ENCODE measurements at places on chromosomes 1 and 21.
A peak's percentile ranks its signal among the peaks of the same experiment; 100 is the strongest.

DNA sequence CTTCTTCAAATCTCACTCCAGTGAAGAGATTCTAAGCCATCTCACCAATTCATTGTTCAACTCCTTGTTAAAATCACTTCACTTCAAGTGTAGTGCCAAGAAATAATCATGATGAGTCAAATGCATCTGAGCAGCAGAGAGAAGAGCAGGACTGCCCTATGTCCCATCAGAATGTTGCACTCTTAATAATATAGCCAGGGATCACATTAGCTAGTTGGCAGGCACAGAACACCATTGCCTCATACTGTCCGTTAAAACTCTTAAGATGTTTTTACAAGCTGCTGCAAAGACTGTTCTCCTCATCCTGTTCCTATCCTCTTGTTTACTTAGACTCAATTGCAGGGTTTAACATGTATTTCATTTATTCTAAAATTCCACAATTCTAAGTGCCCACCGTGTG is 432.9 kb downstream of the PLPP3 start:
- DNase-seq: peak; percentile 93

DNA sequence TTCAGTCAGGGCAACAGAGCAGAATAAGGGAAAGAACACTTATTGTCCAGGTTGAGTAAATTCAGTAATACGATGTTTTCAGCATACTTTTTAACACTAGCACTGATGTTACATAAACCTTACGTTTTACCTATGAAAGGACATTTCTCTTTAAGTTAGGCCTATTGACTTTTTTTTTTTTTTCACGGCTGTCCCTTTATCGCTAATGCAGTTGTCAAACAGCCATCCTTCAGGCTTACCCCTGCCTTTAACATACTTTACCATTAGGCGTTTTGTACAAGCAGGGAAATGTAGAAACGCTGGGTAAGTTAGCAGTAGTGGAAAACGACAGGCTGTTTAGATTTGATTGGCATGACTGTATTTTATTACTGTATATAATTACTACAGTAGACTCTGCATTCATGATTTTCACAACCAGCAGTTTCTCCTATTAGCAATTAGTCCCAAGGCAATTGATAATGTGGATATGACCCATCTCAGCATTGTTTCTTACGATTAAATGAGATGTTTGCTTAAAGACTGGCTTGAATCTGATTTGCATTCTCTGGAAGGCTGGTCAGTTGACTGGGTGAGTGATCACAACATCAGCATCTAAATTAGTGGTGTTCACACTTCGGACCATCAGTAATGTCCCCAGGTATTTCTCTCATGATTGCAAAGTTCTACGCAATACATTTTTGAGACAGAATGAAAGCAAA is 109.9 kb upstream of the LBR start:
- DNase-seq: no peak

GRCh38 chr1:184914149-184914548 is 60.2 kb downstream of the NIBAN1 start:
- no peak for DNase-seq

DNA sequence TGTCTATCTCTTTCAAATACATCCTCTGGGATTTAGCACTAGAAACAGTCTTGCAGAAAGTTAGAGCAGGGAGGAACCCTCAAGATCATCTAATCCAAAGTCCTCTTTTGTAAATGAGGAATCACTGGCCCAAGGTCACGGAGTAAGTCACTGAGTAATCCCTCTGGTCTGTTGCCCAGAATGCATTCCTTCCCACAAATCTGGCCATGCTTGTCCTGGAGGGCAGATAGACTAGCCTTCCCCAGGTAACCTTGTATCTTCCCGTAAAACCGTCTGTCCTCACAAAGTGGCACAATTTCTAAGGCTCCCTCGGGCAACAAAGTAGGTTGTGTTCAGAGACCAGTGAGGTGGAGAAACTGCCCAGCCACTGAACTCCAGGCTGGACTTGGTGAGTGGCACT is 46.2 kb downstream of the DDR2 start:
- no peak for DNase-seq

GRCh38 chr1:110443451-110443850 is 7.5 kb upstream of the PROK1 start:
- DNase-seq: no peak

- no peak for DNase-seq
These were observed 27.1 kb upstream of the POU3F1 start for GRCh38 chr1:38073534-38074301.

DNA sequence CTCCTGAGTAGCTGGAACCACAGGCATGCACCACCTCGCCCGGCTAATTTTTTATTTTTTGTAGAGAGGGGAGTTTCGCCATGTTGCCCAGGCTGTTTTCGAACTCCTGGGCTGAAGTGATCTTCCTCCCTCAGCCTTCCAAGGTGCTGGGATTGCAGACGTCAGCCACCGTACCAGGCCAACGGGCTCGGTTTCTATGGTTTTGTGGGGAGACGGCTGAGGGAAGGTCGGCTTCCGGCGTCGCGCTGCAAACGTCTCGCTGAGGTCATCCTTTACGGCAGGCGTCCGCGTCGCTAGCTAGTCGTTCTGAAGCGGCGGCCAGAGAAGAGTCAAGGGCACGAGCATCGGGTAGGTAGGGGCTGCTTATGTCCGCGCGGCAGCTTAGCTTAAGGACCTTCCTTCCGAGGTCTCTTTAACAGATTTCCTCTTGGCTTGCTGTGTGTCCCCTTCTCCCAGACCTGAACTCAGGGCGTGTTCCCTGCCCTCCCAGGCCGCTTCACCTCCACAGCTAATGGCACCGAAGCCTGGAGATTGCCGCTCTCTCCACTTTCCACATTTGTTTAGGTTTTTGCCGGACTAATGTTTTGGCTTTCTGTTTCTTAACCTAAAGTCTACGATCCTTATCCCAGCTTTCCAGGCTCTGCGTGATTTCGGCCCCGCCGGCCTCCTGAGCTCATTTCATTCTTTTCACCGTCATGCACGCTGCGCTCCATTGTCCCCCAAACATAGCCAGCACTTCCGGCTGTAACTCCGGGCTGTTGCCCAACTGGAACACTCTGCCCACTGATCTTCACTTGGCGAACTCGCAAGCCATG is at the start of gene NDUFS5:
Gene NDUFS5, plus strand, starts transcription at position 300 of the 815 bp plus-strand sequence. CDS start 2,375 bp downstream, outside the sequence.
- no peak for DNase-seq

DNA sequence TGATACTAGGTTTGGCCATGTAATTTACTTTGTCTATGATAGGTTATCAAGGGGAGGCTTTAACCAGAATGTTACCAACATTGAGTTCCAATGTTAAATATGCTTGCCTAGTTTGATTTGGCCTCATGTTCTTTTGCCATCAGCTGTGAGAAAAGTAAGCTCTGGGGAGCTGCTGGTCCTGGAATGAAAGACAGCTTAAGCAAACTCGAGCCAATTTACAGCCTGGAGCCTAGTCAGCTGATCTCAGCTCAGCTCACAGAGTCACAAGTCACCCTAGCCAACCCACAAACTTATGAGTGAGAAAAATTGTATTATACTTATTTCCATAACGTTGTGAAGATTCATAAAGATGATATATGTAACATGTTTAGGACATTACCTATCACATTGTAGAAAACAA is 426.7 kb downstream of the RWDD3 start:
- no peak for DNase-seq

DNA sequence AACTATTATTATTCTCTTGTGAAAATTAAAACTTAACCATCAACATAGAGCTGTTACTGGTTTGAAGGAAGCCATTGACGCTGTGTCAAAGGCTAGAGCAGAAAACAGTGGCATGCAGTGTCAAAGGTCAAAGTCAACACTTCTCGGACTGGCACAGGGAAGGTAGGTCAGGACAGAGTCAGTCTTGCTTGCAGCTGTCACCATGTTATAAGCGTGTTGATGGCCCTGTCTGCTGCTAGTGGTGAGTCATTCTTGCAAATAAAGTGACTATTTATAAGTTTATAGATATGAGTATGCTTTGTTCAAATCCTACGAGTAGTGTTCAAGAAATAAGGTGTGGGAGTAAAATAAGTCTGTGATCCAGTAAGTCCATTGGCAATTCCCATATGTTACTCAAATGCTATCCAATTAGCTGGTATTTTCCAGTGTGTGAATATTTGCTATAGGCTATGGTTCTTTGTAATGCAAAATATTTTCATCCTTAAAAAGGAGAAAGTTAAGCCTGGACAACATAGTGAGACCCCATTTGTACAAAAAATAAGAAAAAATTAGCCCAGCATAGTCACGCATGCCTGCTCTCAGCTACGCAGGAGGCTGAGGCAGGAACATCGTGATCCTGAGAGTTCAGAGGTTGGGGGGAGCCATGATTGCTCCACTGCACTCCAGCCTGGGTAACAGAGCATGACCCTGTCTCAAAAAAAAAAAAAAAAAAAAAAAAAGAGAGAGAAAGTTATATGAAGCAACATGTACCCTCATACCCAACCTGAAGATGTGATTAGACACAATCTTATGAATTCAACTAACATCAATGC is 26.3 kb upstream of the TINAGL1 start:
- DNase-seq: no peak

DNA sequence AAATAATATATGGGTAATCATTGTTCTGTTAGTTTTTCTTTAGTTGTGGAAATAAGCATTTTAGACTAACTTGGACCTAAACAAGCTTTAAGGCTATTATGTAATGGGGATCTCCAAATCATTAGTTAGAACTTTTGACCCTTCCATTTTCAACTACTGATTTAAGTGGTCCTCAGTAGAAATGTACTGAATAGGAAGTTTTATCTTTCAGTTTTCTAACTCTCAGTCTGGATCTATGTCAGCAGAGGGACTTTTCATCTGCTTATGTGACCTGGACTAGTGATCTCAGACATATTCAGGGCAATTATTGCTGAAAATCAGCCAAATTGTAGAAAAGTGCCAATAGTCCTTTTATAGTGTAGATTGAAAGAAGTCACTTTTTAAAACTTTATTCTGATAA is 56.0 kb downstream of the SASS6 start:
- no peak for DNase-seq

DNA sequence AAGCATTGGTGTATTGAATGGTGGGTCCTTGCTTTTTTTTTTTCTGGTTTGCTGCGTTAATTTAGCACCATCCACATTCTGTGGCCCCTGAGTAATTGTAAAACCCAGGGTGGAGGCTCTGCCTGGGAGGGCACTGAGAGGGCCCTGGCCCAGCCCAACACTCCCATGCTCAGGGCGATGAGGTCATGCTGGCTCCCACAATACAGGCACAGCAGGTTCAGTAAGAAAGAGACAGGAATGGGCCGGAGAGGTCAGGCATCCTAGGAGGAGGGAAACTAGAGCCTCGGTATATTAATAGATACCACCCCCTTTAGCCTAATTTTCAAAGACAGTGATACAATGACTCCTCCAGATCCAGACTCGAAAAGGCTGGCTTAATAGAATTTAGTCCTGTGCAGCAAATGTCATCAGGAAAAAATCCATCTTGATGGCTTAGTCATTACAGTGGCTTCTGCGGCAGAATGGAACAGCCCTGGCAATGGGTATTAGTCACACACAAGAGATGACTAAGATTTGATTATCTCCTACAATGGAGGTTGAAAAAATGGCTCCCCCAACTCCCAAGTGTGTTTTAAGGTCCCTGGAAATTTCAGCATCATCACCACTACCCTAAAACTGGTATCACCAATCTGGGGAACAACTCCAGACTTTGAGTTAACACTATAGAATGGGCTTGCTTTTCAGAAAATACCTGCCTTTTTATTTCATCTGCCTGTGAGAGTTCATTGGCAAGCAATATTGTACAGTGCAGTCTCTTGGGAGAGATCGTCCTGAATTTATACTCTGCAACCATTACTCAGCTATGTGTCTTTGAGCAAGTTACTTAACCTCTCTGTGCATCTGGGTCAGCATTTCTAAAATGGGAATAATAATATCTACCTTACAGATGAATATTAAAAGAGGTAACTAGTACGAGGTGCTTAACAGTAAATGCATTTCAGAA is 43.9 kb upstream of the LYST start:
- DNase-seq: no peak

DNA sequence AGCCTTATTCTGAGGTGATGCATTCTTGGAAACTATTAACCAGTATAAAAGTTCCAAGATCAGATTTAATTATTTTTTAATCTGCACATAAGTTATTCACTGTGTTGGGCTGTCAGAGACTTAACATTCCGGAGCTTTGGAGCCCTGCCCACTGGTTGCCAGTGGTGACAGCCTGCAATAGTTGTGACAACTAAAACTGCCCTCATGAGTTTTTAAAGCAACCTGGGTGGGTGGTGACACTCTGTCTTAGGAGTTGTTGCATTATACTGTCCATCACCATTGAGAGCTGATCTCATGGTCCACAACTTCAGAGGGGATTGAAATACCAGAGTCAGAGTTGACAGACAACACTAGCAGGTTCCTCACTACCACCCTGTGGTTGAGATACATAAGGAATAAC is 653.9 kb upstream of the USP24 start:
- DNase-seq: no peak

DNA sequence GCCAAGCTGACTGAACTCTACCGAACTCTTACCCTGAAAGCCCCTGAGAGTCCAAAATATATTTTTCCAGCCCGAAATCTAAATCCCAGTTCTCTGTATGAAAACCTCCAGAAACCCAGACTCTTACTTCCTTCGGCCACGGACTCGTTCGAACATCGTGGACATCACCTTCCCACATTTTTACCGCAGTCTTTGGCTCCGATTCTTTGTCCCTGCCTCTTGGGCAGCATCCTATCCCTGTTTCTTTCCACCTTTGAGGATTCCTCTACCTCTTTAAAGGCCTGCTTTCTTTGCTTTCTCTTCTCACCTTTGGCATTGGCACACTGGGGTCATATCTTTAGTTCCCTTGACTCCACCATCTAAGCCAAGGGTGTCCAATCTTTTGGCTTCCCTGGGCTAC is 932 bp upstream of the USP24 start:
- DNase-seq: no peak

GRCh38 chr1:22755641-22756040 is 45.0 kb downstream of the EPHB2 start:
- no peak for DNase-seq

DNA sequence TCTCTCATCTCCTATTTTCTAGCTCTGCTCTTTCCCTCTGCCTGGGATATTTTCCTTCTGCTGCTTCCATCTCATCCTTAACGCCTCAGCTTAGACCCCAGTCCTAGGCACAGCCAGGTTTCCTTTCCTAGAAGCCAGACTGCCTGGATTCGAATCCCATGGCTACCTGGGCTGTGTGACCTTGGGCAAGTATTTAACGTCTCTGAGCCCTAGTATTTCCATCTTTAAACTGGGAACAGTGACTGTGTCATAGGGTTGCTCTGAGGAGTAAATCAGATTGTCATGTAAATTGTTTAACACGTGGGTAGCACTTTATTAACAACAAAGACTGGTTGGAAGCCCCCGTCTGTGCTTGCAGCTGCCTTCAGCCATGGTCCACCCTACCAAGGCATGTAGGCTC is 18.4 kb downstream of the DHRS3 start:
- DNase-seq: no peak

GRCh38 chr1:8021676-8022266 is 4.3 kb downstream of the ERRFI1 start:
- peak; percentile 82 for DNase-seq

- DNase-seq: no peak
These were observed 1.8 kb upstream of the GBP5 start for GRCh38 chr1:89274411-89274857.

- no peak for DNase-seq
These were observed 236.5 kb downstream of the TTLL7 start for GRCh38 chr1:83762416-83762815.

DNA sequence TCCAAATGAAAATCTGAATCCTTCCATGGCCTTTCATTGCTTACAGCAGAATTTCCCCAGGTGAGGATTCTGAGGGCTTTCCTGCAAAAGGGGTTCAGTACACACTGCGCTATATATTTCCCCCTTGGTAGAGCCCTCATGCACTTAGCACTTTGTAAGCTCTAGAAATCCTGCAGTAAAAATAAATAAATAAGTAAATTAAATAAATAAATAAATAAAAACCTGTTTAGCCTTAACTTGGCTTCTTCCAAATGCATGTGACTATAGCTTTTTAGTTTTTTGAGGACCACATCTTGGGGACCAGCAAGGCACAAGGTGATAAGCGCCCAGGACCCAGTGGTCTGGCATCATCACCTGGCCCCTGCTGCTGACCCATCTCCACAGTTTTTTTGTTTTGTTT is 3.2 kb upstream of the BMP8B start:
- DNase-seq: no peak
